Activated CD8-positive, alpha-beta memory T cell treated with anti-CD3 and anti-CD28 coated beads, Interleukin-2, amount 10 ng/mL, durations not matched to agents 7 days and 5 days (primary cell): ENCODE measurements at places on chromosomes 7 and 10.

GRCh38 chr7:72028267-72028666 lies 383.9 kb downstream of the CALN1 start:
- DNase-seq = no peak

- no peak for DNase-seq
Observed at GRCh38 chr7:3267966-3268690, 32.9 kb upstream of the SDK1 start.

DNA sequence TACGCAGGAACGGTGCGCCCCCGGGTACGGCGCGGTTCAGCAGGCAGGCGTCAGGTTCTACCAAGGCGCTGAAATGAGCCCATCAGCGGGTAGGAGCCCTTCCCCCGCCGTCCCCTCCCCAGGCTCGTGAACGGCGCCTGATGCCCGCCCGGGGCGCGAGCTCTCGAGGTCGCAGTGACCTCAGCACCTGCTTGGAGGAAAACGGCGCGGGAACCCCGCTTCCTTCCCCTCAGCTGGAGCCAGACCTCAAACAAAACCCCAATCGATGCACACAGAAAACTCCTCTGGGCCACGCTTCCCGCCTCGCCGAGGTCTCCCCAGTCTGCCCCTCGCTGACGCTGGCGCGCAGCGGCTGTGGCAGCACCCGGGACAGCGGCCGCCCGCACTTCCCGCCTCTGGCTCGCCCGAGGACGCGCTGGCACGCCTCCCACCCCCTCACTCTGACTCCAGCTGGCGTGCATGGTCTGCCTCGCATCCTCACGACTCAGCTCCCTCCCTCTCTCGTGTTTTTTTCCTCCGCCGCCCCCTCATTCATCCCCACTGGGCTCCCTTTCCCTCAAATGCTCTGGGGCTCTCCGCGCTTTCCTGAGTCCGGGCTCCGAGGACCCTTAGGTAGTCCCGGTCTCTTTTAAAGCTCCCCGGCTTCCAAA lies 514 bp upstream of the GAD2 start:
- DNase-seq = no peak

DNA sequence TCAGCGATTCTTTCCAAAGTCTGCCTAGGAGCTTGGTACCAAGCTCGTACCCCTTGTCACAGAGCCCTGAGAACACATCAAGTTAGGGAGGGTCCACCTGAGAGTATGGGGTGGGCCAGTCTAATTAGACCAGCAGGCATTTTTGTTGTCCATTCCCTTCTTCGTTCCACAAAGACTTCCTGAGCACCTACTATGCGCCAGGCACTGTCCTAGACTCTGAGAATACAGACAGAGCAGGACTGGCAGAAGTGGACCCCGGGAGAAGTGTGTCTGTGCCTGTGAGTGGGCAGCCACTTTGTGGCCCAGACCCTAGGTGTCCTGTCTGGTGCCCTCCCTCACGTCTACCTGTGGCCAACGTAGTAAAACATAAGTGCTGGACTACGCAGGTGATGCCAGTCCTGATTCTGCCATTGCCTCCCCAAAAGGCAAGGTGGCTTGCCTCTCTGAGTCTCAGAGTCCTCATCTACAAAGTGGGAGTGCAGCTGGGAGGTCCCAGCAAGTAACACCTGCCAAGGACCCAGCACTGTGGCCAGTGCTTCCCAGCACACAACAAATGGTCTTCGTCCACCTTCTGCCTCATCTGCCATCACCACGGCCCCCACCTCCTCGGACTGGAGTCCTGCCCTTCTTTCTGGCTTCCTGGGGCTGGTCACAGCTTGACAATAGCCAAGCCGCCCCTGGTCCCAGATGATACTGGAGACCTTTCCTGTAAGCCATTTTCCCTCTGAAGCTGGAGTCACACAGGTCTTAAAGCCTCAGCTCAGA lies 54.3 kb upstream of the DUSP5 start:
- no peak for DNase-seq

DNA sequence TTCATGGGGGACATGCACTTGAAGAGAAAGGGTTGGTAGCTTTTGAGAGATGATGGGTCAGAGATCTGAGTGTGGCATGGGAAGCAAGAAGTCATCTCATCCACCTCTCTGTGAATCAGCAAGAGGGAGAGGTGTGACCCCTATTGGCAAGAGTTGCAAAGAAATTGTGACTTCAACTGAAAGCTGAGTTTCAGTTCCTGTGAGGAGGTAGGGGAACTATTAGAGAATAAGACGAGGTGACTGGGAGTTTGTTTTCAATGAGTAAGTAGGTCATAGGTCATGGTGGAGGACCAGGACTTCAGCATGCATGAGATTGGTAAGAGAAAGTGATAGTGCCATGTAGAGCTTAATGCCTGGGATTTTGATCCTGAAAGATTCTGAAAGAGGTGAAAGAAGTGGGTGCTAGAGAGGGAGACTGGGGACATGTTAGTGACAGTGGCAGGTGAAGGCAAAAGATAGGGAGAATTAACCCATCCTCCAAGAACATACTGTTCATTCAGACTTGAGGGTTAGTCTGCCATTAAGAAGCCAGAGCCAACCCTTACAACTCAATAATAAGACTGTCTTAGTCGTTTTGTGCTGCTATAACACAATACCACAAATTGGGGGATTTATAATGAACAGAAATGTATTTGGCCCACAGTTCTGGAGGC lies 75.5 kb upstream of the CAPZA2 start:
- peak; percentile 44 for DNase-seq

DNA sequence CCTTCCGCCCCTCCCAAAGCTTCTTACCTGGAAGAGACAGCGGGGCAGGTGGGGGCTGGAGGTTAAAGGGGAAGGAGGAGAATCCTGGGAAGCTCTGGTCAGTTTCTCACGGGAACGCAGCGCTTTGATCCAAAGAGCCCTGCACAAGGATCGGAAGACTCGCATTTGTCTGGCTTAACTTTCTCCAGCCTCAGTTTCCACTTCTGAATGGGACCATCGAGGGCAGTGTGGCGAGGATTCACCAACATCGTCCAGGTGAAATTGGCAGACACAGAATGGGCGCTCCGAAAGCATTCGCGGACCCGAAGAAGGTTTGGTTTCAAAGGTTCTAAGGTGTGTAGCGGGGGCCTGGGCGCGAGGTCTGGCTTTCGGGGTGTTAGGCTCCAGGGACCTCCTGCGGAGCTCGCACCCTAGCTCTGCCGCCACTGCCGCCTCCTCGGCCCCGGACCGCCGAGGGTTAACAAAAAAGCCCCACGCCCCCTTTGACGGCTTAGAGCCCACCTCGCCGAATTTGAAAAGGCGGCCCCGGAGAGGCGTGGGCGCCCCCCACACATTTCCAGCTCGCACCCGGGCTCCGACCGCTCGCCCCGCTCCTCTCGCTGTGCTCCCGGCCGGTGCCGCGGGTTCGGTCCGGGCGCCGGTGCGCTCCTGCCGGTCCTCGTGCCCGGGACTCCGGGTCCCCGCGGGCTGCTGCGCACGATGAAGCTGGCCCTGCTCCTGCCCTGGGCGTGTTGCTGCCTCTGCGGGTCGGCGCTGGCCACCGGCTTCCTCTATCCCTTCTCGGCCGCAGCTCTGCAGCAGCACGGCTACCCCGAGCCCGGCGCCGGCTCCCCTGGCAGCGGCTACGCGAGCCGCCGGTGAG lies at the start of gene COL26A1:
TSS of gene COL26A1 (plus strand) at position 542 of the 862 bp plus-strand sequence. CDS start at position 700, 158 bp downstream.
- DNase-seq = no peak

GRCh38 chr7:449324-450019 lies 70.2 kb downstream of the PDGFA start:
- DNase-seq = no peak

GRCh38 chr10:125062227-125062913 lies 98.0 kb downstream of the CTBP2 start:
- no peak for DNase-seq

DNA sequence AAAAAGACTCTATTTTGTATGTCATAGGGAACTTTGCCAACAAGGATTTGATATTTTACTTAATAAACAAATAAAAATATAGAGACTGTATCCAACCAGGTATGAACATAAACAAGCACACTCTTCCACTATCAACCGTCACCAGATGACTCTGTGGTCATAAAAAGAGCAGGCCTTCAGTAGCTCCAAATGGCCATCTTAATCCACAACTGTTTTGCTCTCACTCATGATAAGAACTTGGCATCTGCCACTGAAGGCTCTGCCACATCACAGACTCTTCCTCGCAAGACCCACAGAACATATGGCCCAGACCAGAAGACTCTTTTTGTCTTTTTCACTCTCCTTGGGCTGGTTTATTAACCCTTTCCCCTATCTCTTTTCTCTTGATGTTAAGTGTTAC lies 98.7 kb upstream of the POM121L12 start:
- DNase-seq = no peak

GRCh38 chr10:127552446-127552845 lies 3.3 kb downstream of the NPS start:
- no peak for DNase-seq

GRCh38 chr7:155543926-155544325 lies 2.4 kb downstream of the CNPY1 start:
- no peak for DNase-seq

GRCh38 chr10:111127081-111127848 lies 50.4 kb downstream of the ADRA2A start:
- peak; percentile 22 for DNase-seq

- no peak for DNase-seq
Observed at GRCh38 chr7:23247603-23248335, 1.2 kb downstream of the GPNMB start.

GRCh38 chr10:89297356-89297755 lies 4.5 kb upstream of the IFIT2 start:
- DNase-seq = no peak

GRCh38 chr10:84499846-84500245 lies 171.5 kb downstream of the CCSER2 start:
- no peak for DNase-seq
